ENCODE measurements at places on chromosomes 12 and 14. TPM values are rescaled to one million over a fixed set of nuclear protein-coding genes. Genes with fewer than 3 reads are reported as not detected.

GRCh38 chr12:38350342-38351174 lies 34.0 kb downstream of the ALG10B start:
- H3K4me3 ChIP-seq: no peak overlapping the region
- no peaks in the 10 kb centered on the region for H3K27me3 ChIP-seq

DNA sequence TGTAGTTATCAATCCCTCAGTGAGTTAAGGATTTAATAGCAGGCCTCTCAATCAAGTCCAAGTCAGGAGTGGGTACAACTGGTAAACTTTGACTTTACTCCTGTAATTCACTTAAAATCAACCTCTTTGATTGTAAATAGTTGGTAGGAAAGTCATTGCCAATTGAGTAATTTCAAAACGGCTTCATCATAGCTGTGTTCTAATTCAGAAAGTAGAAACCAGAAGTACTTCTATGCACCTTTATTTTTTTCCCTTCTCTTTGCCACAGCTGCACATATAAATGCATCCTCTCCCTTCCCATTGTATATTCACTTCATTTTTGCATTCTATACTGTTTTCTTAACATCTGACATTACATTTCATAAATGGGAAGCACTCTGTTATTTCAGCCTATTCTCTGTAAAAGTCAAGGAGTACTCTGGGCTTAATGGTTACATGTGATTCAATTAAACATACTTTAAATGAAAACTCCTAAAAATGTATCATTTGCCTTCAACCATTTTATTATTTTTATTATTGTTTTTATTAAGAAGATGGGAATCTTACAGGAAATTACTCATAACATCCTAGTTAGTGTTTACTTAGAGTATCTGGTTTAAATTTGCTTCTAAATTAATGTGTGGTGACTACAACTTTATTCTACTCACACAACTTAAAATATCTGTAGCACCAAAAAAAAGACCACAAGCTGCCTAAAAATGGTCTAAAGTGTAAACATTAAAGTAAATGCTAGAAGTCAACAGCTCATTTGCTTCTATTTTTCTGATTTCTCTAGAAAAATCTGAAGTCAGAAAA lies 171.2 kb downstream of the CEP128 start:
- DNase-seq: no peak
- H3K36me3 ChIP-seq: no peaks in the 10 kb centered on the region
- no peaks in the 10 kb centered on the region for H3K27me3 ChIP-seq
- H3K4me3 ChIP-seq: no peak overlapping the region
- no peak overlapping the region for H3K27ac ChIP-seq

DNA sequence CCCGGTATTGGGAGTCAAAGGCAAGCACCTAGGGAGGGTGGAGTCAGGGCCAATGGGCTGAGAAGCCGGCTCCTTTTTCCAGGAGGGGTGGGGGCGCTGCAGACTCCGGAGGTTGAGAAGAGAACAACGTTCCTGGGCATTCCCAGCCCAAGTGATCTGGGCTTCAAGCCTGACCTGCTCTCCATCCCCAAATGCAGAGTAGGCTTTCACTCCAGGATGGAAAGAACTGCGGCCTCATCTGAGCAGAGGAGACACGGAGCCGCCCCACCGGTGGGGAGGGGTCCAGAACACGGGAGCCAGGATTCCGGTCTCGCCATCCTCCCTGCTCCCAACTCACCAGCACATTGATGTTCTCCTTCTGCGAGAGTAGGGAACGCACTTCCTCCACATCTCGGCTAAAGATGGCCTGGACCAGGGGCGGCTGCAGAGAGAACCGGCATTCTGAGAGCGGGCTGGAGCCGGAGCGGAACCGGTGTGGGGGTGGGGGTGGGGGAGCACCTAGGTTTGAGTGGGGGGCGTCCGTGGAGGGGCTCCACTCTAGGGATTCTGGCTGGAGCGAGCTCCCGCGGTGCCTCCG lies 605 bp downstream of the ANKRD52 start:
- peak overlapping the region; percentile 74 for H3K4me3 ChIP-seq
- H3K4me1 ChIP-seq: peaks cover 28% of the 10 kb centered on the region
- H3K27me3 ChIP-seq: no peaks in the 10 kb centered on the region
- peaks cover 30% of the 10 kb centered on the region for H3K36me3 ChIP-seq

- peak within 1 kb of the TSS; percentile 56 for H3K27ac ChIP-seq
- no peaks in the 10 kb centered on the region for H3K27me3 ChIP-seq
- H3K36me3 ChIP-seq: no peaks in the 10 kb centered on the region
- peak; percentile 67 for DNase-seq
- H3K4me3 ChIP-seq: peak within 1 kb of the TSS; percentile 81
Observed at GRCh38 chr12:48788854-48789775, at the start of gene ADCY6. Gene ADCY6, minus strand, starts transcription at chr12:48789089. Its CDS starts 5,655 bp downstream, at chr12:48783434.

DNA sequence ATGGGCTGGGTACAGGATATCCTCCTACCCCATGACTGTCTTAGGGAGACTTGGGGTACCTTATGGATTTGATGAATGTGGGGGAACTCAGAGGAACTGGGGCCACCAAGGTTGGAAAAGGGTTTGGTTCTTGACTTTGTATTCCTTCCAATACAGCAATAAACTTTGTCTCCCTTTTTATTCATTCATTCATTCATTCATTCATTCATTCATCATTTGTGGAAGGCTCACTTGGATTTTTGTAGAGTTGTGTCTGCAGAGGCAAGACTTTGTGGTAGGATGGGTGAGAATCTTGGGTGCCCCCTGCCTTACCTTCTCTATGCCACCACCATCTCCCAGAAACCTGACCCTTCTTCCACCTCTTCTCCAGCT lies 21.1 kb downstream of the SOAT2 start:
- no peak overlapping the region for H3K4me3 ChIP-seq
- DNase-seq: no peak
- peaks cover 11% of the 10 kb centered on the region for H3K36me3 ChIP-seq
- H3K27ac ChIP-seq: no peak overlapping the region
- H3K4me1 ChIP-seq: peaks cover 6% of the 10 kb centered on the region

GRCh38 chr12:54294152-54294952 lies 6.5 kb downstream of the NFE2 start:
- H3K4me3 ChIP-seq: peak overlapping the region; percentile 26
- H3K36me3 ChIP-seq: peaks cover 11% of the 10 kb centered on the region
- peak; percentile 89 for DNase-seq
- peak overlapping the region; percentile 89 for H3K27ac ChIP-seq
- H3K27me3 ChIP-seq: no peaks in the 10 kb centered on the region

The FBLN5 gene
- 0.60 TPM for total RNA-seq

The NPFF gene
- 0.51 TPM for total RNA-seq

- H3K4me3 ChIP-seq: no peak overlapping the region
- H3K27ac ChIP-seq: no peak overlapping the region
- peaks cover 50% of the 10 kb centered on the region for H3K27me3 ChIP-seq
- H3K36me3 ChIP-seq: no peaks in the 10 kb centered on the region
Observed at GRCh38 chr14:92449404-92450181, 64.0 kb upstream of the RIN3 start.

DNA sequence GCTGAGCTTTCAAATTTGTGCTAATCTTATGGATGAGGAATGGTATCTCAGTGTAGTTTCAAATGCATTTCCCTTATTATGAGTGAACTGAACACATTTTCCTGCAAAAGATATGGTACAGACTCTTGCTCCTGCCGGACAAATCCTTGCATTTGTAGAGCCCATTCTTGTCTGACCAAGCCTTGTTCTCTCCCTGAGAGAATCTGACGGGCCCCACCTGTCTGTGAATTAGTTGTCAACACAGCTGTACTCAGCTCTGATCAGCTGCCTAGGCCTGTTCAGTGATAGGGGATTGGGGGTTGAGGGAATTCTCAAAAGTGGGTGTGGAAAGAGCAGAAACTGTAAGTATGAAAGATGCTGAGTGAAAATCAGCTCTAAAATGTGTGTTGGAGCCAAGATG lies 42.8 kb upstream of the SCN8A start:
- no peak for DNase-seq
- peaks cover 4% of the 10 kb centered on the region for H3K27me3 ChIP-seq
- H3K4me3 ChIP-seq: no peak overlapping the region

DNA sequence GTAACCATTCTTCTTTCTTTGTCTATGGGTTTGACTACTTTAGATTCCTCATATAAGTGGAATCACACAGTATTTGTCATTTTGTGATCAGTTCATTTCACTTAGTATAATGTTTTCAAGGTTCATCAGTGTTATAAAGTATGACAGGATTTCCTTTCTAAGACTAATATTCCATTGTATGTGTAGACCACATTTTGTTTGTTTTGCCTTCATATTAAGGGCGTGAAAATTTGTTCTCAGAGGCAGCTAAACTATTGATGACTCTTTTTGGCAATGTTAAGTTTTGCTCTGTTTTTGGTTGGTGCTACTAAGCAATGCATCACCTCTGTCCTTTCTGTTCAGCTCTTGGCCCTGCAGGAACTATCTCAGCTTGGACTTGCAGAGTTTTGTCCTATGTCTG lies 1.7 kb upstream of the KLRG1 start:
- H3K27ac ChIP-seq: no peak overlapping the region
- H3K4me3 ChIP-seq: no peak overlapping the region
- DNase-seq: no peak
- peaks cover 6% of the 10 kb centered on the region for H3K4me1 ChIP-seq
- no peaks in the 10 kb centered on the region for H3K36me3 ChIP-seq

The FAIM2 gene
- not detected for total RNA-seq

- no peaks in the 10 kb centered on the region for H3K36me3 ChIP-seq
- no peak for DNase-seq
- peak within 1 kb of the TSS; percentile 45 for H3K4me3 ChIP-seq
- H3K4me1 ChIP-seq: peaks cover 7% of the 10 kb centered on the region
- peaks cover 30% of the 10 kb centered on the region for H3K27me3 ChIP-seq
Observed at GRCh38 chr14:96038920-96039632, at the start of gene C14orf132. Gene C14orf132, plus strand, starts transcription at chr14:96039362. Its CDS starts 139 bp downstream, at chr14:96039501.

The RBMS2 gene
- total RNA-seq: 0.53 TPM

DNA sequence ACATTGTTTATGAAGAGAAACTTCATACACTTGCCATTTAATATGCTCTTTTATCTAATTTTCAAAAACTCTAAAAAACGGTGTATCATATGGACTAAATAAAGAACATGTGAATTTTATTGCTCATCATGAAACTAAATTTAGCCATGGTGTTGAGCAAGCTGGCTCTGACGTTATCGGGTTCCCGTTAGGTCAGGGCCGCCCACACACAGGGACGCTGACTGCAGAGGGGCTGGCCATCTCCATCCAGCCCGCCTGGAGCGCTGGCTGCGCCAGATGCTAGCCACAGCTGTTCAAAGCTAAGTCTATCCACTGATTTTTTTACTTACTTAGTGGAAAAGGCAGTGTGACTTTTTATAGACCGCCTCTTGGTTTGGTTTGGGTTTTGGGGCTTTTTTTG lies 36.5 kb upstream of the DYNC1H1 start:
- peaks cover 6% of the 10 kb centered on the region for H3K4me1 ChIP-seq
- no peaks in the 10 kb centered on the region for H3K27me3 ChIP-seq
- H3K4me3 ChIP-seq: no peak overlapping the region
- peaks cover 3% of the 10 kb centered on the region for H3K36me3 ChIP-seq

DNA sequence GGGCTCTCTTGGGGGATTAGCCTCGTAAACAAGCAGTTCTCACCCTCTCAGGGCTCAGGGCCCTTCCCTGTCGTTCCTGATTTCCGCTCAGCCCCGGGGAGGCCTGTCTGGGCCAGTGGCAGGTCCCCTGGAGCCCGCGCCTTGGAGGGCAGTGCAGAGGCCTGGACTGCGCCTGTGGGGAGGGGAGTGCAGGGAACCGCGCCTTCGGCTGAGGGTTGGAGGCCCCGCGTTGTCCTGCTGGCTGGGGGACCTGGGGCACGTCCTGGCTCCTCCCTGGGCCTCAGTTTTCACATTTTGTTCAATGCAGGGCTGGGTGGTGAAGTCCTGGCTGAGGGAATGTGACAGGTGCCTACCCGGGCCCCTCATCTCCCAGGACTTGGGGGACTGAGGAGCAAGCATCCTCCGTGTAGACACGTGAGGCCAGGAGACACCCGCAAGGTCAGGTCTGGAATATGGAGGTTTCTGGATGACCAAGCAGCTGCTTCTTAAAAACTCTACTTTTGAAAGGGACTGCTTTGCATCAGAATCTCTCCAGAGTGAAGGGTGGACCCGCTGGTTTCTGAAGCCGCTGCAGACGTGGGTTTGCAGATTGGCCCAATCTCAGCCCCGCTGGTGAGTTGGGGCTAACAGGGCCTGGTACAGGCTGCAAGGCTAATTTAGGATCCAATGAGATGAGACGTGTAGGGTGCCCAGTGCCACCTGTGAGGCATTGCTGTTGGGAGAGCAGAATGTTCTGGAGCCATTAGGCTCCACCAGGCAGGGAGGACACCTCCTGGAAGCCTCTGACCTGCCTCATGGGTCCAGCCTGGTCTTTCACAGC lies 80.2 kb downstream of the KIF26A start:
- DNase-seq: no peak
- no peaks in the 10 kb centered on the region for H3K36me3 ChIP-seq
- H3K4me1 ChIP-seq: peaks cover 10% of the 10 kb centered on the region
- no peak overlapping the region for H3K4me3 ChIP-seq
- H3K27ac ChIP-seq: no peak overlapping the region

- no peak overlapping the region for H3K27ac ChIP-seq
- no peak for DNase-seq
- H3K4me1 ChIP-seq: peaks cover 24% of the 10 kb centered on the region
- H3K27me3 ChIP-seq: no peaks in the 10 kb centered on the region
Observed at GRCh38 chr12:95225645-95226212, 8.1 kb downstream of the VEZT start.

DNA sequence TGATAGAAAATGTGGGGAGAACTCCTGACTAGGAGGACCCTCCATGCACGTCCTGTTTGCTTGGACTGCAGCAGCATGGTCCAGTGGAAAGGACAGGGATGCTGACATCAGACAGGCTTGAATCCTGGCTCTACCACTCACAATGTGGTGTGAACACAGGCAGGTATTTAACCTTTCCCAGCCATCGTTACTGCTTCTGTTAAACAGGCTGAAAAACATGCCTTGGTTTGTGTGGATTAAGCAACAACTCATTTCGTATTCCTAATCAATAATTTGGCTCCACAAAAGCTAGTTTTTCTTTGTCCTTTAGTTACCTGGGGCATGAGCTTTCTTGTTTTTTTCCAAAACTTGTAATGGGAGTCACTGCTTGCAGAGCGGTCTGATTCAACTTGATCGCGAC lies 41.0 kb downstream of the APPL2 start:
- no peaks in the 10 kb centered on the region for H3K27me3 ChIP-seq
- H3K36me3 ChIP-seq: peaks cover 9% of the 10 kb centered on the region

The OAS2 gene
- total RNA-seq: 0.44 TPM

The PSMC1 gene
- total RNA-seq: 167 TPM

The OS9 gene
- 156 TPM for total RNA-seq

The SLC38A6 gene
- 12.4 TPM for total RNA-seq

- no peak for DNase-seq
- no peaks in the 10 kb centered on the region for H3K36me3 ChIP-seq
- no peak overlapping the region for H3K4me3 ChIP-seq
- H3K27ac ChIP-seq: no peak overlapping the region
Observed at GRCh38 chr12:124737772-124738635, 125.7 kb downstream of the SCARB1 start.

DNA sequence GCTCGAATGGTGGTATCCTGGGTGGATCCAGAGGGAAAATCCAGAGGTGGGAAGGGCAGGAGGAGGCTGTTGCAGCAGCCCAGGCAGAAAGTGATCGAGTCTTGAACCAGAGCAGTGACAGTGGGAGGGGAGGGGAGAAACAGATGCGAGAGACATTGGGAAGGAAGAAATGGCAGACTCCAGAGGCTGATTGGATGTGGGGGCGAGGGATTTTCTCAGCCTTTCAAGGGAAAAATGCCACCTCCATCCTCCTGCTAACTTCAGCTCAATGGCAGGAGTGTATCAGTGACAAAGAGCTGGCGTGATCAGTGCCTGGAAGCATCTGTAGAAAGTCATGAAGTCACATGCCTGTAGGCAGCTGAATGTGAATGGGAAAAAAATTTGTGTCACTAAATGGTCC lies 38.6 kb upstream of the NRXN3 start:
- H3K4me1 ChIP-seq: no peaks in the 10 kb centered on the region
- H3K27ac ChIP-seq: no peak overlapping the region
- no peak overlapping the region for H3K4me3 ChIP-seq
- DNase-seq: no peak
- no peaks in the 10 kb centered on the region for H3K27me3 ChIP-seq

The HELB gene
- total RNA-seq: 4.5 TPM

- no peak for DNase-seq
- 0 out of 2 replicates have a peak, but pooled peaks cover 1% of the 10 kb centered on the region for H3K36me3 ChIP-seq
- H3K4me3 ChIP-seq: no peak overlapping the region
Observed at GRCh38 chr14:55562135-55562534, 17.9 kb upstream of the KTN1 start.

Data from HepG2 (cell line).